ENCODE measurements at places on chromosomes 1 and 21.

DNA sequence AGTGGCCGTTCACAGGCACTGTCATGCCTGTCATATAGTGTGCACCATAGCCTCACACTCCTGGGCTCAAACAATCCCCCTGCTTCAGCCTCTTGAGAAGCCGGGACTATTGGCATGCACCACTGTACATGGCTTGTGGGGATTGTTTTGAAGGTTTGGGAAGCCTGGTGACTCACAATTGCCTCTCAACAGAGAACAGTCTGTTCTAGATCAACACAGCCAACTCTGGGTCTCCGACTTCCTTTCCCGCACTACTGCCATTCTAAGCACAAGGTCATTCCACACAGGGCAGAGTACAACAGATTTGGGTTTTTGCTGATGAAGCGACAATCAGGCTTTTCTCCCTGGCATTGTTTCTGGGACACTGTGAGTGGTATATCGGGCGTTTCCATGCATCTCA, 15.5 kb upstream of the AHCTF1 start:
- DNase-seq = peak; percentile 55

DNA sequence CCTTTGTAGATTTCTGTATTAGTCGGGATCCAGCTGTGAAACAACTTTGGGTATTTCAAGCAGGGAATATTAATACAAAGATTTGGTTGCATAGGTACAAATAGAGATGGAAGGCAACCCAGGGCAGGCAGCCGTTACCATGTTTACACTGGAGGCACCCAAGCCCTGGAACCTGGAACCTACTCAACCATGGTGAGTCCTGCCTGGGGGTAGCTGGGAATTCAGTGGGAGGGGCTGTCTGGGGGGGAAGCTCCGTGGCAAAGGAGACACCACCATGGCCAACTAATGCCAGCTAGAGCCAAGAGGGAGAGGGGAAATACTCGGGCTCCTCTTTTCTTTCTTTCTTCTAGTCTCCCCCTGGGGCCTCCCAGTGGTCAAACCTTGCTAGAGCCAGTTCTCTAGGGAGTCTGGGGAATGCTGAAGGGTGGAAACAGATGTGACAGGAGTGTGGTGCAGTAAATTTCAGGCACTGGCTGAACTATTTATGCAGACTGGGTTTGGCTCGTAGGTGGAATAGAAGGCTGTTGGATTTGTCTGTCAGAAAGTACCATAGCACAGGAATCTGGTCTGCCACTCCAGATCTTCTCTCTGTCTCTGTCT, 91.9 kb upstream of the CACNA1E start:
- no peak for DNase-seq

DNA sequence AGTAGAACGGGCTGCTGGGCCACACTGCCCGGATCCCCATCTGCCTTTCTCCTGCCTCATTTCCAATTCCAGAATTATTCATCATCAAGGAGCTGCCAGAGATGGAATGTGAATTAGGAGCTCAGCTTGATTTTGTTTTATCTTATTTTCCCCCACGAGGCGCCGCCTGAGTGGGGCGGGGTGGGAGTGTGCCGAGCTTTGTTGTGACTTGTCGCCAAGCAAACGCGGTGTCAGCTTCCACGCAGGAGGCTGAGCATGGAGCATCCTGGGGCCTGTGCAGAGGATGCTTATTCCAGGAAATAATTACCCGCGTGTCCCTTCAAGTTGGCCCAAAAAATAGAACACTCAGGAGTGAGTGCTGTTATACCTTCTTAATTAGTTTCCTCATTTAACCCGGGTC, 91.2 kb downstream of the HMGB4 start:
- DNase-seq = no peak

DNA sequence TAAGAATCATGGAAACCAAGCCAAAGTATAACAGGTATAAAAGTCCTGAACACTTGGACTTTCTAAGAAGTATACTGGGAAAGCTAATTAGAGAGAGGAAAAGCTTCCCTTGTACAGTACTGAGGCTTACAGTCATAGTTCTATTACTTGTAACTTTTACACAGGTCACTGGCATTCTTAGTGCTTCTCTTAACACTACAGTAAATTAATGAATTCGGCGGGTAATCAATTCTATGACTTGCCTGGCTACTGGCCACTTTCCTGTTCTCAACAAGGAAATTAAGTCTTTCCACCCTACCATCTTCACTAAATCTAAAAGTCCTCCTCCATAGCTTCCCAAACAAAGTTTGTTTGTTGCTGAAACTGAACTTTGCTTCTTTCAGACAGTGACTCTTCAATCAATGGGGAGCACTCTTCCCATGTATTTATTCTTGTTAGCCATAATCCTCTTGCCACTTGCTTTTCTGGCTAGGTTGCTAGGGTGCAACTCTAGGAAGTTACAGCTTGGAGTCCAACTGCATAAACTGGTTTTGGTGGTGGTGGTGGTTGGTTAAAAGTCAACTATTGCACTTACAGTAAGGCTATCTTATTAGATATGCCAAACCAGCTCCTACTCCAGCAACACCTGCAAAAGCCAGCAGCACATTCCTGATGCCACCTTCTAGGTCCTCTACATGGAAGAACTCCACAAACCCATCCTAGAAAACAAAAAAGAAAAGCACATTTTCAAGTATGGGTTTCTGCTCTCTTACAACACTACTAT, 2.4 kb downstream of the MCL1 start:
- peak; percentile 73 for DNase-seq

- DNase-seq = peak; percentile 95
Measured at GRCh38 chr1:2528966-2529783, 888 bp downstream of the HES5 start.
